ENCODE measurements at places on chromosomes 5 and 9. TPM values are rescaled to one million over a fixed set of nuclear protein-coding genes. Genes with fewer than 3 reads are reported as not detected.

Gene PAEP
- not detected for total RNA-seq

DNA sequence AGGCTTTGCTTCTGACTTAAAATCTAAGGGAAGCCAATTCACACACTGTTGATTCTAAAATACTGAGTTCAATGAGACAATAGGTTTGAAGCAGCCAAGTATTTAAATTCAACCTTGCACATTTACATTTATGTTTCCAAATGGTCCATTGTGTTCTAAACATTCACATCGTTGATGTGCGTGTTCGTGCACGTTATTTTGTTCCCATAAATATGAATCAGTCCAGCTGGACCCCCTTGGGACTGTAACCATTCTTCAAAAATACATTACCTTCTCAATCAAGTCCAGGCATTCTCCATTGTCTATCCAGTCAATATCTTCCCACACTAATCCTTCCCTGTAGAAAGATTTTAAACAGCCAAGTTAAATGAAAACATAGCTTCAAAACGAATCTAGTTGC is 146.4 kb upstream of the RETREG1 start:
- DNase-seq: no peak

Gene STPG3
- not detected for total RNA-seq

- no peak for DNase-seq
Measured at GRCh38 chr5:156974328-156974727, 11.3 kb upstream of the TIMD4 start.

GRCh38 chr5:134026521-134027287 is 21.9 kb upstream of the VDAC1 start:
- DNase-seq: peak; percentile 44

- DNase-seq: peak; percentile 58
Measured at GRCh38 chr5:114391321-114391720, 29.5 kb downstream of the KCNN2 start.

DNA sequence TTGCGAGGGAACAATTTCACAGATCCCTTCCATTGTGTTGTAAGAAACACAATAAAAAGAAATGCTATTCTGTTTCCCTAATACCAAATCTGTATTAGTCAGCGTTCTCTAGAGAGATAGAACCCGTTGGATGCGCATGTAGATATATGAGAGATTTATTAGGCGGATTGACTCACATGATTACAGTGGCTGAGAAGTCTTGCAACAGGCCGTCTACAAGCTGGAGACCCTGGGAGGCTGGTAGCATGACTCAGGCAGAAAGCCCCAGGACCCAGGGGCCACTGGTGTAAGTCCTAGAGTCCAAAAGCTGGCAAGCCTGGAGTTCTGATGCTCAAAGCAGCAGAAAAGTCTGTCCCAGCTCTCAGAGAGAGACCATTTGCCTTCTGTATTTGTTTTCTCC is 18.4 kb upstream of the IL17B start:
- DNase-seq: peak; percentile 91

GRCh38 chr9:33188711-33189110 is 21.6 kb upstream of the B4GALT1 start:
- DNase-seq: no peak

DNA sequence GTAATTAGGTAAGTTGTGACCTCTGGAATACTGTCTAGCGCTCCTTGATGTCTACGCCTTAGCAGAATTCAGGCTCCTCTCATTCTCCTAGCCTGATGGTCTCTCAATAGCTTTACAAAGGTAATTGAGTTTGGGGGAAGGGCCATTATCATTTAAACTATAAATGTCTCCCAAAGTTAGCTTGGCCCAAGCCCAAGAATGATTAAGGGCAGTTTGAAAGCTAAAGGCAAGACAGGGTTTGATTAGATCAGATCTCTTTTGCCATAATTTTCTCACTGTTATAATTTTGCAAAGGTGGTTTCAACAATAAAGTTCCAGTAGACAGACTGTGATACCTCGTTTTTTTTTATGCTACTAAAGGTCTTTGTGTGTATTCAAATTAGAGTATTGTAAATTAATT is 3.7 kb upstream of the SLC30A5 start:
- no peak for DNase-seq

DNA sequence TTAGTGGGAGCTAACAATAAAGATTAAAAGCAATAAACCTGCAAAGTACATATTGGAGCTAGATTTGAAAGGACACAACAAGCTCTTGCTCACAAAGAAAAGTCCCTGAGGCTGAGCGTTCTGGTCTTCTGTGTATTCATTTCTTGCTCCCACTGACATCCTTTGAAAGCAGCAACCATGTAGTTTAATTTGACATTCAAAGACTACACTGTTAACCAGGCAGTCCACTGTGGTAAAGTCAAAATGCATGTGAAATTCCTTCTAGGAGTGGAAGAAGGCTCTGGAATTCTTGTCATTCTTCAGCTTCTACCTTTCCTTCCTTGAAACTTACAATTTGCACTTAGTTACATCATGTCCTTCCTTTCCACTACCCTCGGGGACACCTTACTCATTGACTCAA is 480.7 kb downstream of the CSNK1G3 start:
- no peak for DNase-seq

DNA sequence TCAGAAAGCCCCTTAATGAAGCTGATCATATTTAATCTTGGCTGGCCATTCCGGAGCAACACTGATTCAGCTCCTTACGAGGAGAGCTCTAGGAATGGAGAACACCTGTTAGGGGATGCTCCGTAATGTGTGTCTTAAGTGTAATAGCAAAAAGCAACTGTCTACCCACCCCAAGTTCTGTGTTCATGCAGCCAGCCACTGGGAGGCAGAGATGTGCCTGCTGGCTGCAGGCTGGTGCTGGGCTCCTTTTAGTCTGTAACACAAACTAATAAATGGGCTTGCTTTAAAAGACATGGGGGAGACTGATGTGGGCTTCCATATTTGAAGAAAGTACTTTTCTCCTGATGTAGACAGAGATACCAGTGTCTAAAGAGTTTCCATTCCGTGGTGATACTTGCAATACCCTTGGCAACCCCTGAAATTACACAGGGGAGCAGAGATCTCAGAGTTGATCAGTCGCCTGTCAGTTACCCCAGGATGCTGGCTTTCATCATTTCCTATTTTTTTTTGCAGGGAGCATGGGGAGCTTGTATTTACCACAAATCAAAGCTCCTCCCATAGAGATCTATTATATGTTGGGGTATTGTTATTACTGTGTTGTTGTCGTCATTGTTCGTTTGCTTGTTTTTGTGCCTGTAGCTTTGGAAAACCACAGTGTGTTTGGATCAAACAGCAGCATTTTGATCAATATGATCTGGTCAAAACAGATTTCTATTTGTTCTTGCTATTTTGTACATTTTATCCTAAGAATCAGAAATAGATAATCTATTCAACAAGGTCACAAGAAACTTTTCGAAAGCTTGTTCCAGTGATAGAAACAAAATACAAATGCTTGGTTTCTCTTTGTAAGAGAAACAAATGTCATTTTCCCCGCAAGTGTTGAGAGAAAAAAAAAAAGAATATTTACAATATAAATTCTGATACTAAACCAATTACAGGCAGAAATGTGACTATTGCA is 65.8 kb downstream of the MTX3 start:
- peak; percentile 18 for DNase-seq

Data from HFFc6 (cell line).